CD8-positive, alpha-beta memory T cell (primary cell): ENCODE measurements at places on chromosomes 3 and 15.

DNA sequence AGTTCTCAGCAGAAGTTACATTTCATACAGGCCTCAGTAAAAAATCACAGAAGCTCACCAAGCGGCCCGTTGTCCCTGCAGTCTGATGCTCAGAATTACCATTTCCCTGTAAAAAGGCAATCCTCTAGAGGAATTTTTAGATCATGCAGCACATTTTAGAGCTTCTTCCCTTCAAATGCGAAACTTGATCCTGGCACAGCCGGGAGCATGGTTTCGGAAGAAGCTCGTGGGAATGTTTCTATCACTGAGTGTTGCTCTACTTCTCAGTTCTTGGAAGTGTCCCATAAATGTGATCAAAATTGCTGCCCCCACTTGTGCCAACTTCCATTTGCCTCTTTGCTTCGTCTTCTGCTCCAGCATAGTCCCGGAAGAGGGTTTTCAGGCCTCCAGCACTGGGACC lies 3.8 kb upstream of the H1-8 start:
- H3K27ac ChIP-seq = no peak overlapping the region
- no peaks in the 10 kb centered on the region for H3K27me3 ChIP-seq
- no peak for DNase-seq
- no peaks in the 10 kb centered on the region for H3K36me3 ChIP-seq
- H3K4me3 ChIP-seq = no peak overlapping the region

- DNase-seq = no peak
- no peaks in the 10 kb centered on the region for H3K27me3 ChIP-seq
- H3K4me1 ChIP-seq = no peaks in the 10 kb centered on the region
- H3K4me3 ChIP-seq = no peak overlapping the region
- H3K27ac ChIP-seq = no peak overlapping the region
- H3K36me3 ChIP-seq = no peaks in the 10 kb centered on the region
Measured at GRCh38 chr3:12687948-12688347, 24.0 kb upstream of the RAF1 start.

DNA sequence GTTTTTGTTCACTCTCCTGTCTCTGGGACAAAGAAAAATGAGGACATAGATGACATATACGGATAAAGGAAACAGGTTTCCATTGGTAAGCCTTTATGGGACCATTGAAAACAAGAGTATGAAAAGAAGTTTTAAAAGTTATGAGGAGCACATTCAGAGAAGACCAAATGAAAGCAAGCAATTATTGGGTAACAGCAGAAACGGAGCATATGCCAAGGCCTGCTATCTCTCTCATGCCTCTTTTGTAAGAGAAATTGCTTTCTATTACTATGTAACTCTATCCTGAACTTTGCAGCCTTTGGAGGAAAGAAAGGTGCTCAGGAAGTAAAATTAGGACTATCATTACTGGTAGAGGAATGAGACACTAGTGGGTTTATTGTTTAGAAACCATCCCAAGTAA lies 14.9 kb upstream of the DPH6 start:
- H3K4me3 ChIP-seq = no peak overlapping the region
- no peaks in the 10 kb centered on the region for H3K4me1 ChIP-seq
- H3K27ac ChIP-seq = no peak overlapping the region
- no peaks in the 10 kb centered on the region for H3K36me3 ChIP-seq

DNA sequence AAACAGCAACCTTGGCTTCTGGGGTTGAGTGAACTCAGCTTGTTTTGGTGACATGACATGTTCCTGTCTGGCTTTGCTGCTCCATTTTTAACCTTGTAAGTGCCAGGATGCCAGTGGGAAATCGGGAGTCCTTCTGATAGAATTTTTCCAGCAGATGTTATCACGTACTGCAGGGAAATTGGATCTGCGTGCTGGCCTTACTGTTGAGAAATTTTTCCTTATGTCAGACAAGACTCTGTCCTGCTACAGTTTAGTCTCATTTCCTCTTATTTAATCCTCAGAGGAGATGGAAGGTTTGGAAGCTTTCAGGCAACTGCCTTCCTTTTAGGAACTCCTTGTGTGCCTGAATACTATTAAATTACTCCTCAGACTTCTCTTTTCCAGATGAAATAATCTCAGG lies 80.6 kb downstream of the PGPEP1L start:
- DNase-seq = no peak
- no peak overlapping the region for H3K4me3 ChIP-seq
- H3K36me3 ChIP-seq = peaks cover 13% of the 10 kb centered on the region
- no peak overlapping the region for H3K27ac ChIP-seq
- no peaks in the 10 kb centered on the region for H3K4me1 ChIP-seq

- H3K27me3 ChIP-seq = no peaks in the 10 kb centered on the region
- no peak overlapping the region for H3K27ac ChIP-seq
- no peaks in the 10 kb centered on the region for H3K4me1 ChIP-seq
- H3K4me3 ChIP-seq = no peak overlapping the region
- no peaks in the 10 kb centered on the region for H3K36me3 ChIP-seq
- no peak for DNase-seq
Measured at GRCh38 chr3:27216955-27217552, 152.1 kb downstream of the NEK10 start.
